ENCODE measurements at places on chromosomes 5 and 9.

GRCh38 chr5:113660206-113660605, 146.7 kb downstream of the YTHDC2 start:
- DNase-seq: peak; percentile 11

- DNase-seq: no peak
Observed at GRCh38 chr5:125348936-125349831, 602.7 kb upstream of the ZNF608 start.

GRCh38 chr9:135053133-135053532, 34.3 kb upstream of the OLFM1 start:
- no peak for DNase-seq

DNA sequence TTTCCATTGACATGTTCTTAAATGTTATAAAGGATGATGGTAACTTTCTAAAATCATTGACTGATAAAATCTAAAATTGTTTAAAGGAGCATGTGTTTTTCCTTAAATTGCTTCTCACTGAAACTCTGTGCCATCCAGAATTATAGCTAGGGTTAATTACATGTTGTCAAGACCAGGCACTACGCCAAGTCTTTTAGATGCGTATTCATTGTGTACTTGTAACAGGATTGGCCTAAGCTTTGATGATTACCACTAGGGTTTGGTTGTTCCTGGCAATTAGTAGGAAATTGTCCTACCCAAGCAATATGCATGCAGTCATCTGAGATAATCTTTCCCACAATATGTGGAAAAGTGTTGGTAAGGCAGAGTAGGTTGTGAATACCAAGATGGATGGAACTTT, 43.8 kb downstream of the PRKACG start:
- DNase-seq: no peak

- no peak for DNase-seq
Observed at GRCh38 chr9:137972988-137973470, 95.4 kb downstream of the CACNA1B start.

- no peak for DNase-seq
Observed at GRCh38 chr5:65969539-65970393, 43.4 kb downstream of the ERBIN start.

DNA sequence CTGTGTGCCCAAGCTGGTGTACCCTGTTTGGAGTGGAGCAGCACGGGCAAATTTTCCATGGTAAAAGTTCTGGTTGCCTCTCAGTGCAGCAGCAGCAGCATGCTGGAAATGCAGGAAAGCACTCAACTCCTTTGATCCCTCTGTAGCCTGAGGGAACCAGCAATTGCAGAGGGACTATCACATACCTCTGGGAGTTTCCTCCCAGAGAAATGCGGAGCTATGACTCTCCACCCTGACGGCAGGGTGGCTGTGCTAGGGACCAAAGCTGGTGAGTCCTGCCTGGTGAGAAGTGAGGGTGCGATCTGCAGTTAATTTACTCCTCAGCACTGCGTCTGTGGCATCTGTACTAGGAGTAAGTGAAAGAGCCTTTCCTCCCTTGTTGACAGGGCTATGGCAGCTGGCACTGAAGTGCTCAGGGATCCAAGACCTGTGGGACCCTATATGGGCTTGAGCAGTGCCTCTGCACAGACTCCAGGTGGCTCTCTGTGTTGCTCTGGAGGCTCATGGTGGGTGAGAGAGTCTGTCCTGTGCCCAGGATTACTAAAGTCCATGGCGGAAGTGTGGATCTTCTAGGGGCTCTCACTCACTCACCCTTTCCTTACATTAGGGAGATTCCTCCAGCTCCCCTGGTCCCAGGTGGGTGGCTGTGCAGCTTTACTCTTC, 601.2 kb upstream of the TYRP1 start:
- no peak for DNase-seq

DNA sequence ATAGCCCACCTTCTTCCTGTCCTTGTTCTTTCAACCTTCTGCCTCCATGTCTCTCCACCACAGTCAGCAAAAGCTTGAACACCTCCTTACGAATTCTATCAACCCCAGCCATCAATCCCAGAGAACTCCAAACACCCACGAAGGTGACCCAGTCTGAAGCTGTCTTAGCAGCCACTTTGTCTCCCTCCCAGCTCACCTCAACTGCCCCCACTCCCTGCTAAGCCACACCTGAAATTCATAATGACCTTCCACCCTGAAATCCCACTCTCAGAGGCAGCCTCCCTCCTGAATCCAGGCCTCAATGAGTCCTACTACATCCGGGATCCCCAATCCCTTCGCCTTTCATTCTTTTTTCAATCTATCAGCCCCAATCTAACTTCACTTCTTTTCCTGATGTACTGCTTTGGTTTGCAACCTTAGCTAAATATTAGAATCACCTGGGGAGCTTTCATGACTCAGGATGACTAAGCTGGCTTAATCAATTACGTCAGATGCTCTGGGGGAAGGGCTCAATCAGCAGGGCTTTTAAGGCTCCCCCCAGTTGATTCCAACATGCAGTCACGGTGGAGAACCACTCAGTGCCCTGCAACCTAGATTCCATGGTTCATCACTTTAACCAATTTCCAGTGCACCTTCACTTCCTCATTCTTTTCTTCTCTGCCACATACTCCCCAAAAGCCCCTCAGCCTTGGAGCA, 32.2 kb downstream of the BHMT start:
- peak; percentile 14 for DNase-seq

DNA sequence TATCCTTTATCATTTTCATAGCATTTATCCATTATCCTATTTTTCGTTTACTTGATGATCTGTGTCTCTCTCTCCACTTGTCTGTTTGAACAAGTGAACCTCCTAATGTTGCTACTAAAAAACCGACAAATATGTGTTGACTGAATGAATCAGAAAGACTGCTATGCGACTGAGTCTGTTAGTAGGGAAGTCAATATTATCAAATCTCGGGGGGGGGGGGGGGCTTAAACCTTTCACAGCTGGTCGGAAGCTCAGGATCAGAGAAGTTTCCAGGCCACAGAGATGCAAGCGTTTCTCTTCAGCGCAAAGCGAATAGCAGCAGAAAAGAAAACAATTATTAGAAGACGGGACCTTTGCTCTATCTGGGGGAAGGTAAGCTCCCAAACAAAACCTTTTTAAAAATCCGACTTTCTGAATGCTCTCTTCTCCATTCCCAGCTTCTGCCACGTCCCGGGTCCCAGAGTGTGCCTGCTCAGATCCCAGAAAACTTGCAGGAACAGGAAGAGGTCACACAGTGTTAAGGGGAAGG, 412 bp downstream of the RIOK2 start:
- no peak for DNase-seq

DNA sequence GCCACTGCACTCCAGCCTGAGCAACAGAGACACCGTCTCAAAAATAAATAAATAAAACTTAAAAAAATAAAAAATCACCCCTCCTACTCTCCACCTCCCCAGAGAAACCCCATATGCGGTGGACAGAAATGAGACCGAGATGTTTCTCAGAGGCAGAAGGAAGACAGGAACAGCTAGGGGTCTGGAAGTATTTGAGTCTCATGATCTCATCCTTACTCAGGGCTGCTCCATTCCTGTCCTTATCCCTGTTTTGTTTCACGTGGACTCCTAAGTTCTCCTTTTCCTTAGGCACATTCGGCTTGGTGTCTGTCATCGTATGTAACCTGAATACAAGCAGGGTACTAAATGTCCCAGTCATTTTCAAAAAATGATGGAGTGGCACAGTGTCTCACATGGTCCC, 76.1 kb downstream of the C9orf50 start:
- DNase-seq: no peak

DNA sequence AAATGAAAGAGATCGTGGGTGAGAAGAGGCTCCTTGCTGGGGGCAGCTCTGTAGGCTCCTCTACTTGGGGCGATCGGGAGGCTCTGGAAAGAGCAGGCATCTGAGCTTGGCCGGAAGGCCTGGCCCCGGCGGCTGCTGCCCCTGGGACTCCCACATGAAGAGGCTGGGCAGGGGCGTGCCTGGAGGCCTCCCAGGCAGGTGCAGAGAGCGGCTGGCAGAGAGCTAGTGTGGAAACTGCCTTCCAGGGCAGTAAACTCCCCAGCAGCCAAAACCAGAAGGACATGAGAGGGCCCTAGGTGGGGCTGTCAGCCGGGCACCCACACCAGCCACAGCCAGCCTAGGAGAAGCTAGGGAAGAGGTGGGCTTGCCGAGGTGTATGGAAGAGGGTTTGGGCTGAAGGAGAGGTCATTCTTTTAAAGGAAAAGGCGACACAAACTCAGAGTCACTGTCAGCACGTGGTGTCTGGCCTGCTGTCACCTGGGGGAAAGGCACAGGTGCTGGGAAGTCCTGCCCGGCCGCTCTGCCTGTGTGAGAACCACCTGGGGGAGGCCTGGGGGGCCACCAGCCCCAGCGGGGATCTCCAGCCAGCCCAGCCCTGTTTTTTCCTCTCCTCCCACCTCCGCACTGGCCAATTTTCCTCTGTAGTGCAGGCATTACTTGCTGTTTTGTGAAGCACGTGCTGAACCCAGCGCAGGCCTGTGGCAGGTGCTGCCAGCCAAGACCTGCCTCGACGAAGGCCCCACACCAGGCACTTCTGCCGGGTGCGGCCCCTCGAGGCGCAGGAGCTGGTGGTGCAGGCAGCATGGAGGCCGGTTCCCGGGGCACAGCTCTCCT, 44.8 kb upstream of the EGFL7 start:
- DNase-seq: no peak

DNA sequence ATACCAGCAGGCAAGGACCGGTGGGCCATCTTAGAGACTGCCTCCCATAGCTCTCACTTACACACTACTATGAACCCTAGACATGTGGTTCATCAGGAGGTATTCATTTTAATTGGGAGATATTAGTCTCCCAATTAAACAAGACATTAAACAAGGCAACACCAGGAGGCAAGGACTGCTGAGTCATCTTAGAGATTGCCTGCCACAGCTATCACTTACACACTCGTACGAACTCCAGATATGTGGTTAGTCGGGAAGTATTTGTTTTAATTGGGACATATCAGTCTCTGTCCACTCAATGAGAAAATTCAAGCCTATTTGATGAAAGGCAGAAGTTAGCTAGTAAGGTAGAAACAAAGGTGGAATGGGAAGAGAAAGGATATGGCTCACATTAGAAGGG, 343.9 kb downstream of the NFIB start:
- no peak for DNase-seq

GRCh38 chr5:96001262-96001661, 39.6 kb upstream of the ELL2 start:
- DNase-seq: no peak

- no peak for DNase-seq
Observed at GRCh38 chr9:100397529-100398266, 29.2 kb upstream of the MSANTD3 start.

GRCh38 chr9:72583370-72583769, 62.0 kb downstream of the TMC1 start:
- no peak for DNase-seq
